ENCODE measurements at places on chromosomes 2 and 18.

DNA sequence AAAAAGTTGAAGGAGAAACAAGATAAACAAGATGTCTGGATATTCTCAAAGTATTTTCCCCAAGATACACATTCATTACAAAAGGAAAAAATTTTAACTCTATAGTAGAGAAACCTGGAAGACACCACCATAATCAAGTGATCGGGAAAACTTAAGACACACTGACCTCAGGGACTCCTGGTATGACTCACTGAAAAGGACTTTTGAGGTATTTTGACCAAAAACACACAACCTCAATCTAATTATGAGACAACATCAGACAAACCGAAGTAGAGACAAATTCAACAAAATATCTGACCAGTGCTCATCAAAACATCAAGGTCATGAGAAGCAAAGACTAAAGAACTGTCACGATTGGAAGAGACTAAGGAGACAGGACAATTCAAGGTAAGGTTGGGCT is 34.7 kb downstream of the LPIN2 start:
- DNase-seq: no peak

GRCh38 chr2:130135692-130136541 is 6.9 kb upstream of the POTEF start:
- DNase-seq: no peak

GRCh38 chr18:7568426-7568825 is 1.3 kb downstream of the PTPRM start:
- no peak for DNase-seq

DNA sequence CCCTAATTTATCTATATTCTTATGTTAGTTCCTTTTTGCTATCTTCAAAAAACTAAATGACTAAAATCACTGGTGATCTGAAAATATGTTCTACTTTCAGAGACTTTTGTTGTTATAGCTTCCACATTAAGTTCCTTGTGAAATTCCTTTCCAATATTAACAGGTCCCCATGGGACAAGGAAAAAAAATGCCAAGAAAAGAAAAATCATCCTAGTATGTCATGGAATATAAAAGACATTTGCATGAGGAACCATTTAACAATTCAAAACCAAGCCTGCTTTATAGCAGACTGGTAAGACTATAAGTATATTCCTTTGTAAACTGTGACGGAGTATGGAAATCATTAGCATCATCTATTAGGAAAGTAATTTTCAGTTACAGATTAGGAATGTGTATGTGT is 48.1 kb downstream of the COBLL1 start:
- no peak for DNase-seq

- no peak for DNase-seq
Observed at GRCh38 chr2:27177441-27178351, 28.9 kb downstream of the TCF23 start.

DNA sequence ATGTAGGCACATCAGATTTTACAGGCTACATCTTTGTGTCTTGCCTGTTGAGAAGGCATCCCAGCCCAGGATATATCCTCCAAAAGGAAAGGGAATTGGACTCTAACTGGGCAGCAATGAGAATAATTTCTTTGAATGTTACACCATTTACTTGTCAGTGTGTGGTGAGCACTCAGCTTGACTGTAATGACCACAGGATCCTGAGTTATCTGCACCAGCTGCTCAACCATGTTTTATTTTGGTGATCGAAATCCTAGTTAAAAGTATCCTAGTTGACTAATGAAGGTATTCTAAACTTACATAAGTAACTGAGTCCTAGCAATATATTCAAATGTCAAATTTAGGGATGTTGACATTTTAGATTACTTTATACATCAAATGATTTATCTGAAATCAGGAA is 123.0 kb downstream of the MYO3B start:
- no peak for DNase-seq

GRCh38 chr2:207845202-207845864 is 75.6 kb upstream of the FZD5 start:
- DNase-seq: no peak

DNA sequence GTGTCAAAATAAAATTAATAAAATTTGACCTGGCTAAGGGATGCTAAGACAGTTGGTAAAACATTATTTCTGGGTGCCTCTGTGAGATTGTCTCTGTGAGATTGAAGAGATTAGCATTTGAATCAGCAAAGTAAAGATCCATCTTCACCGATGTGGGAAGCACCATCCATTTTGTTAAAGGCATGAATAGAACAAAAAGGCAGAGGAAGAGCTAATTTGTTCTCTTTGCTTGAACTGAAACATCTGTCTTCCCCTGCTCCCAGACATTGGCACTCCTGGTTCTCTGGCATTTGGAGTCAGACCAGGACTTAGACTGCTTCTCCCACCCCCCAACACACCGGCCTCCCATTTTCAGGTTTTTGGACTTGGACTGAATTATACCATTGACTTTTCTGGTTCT is 603.8 kb upstream of the LINC00305 start:
- DNase-seq: no peak

DNA sequence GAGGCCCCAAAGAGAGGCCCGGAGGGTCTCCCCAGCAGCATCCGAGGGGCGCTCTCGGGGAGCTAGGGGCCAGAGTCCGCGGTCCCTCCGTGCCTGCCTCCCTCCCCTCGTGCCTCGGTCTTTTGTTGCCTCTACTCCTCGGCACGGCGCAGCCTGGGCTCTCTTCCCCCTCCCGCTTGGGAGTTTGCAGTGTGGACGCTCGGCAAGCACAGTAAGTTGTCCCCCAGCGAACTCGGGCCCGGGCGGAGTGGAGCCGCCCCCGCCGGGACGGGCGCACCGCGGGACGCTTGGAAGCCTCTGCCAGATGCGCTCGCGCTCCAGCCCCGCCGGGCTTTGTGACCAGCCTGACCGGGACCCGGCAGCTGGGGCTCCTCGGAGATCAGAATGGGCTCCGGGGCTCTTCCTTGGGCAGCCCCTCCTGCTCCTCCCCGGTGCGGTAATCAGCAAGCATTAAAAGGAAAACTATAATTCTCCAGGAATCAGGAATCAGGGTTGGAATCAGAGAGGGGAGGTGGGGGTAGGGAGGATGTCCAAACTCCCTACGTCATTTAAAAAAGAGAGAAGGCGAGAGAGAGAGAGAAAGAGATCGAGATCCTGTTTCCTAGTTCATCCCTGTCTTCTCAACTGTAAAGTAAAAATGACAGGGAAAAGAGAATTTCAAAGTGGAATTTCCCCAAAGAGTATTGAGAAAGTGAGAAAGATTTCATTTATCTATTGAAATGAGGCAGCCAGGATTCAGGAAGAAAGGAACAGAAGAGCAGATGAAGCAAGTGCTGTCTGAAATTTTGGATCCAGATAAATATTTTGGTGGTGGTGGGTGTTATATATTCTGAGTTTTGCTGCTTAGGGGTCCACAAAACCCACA is 786 bp upstream of the TMEM200C start:
- DNase-seq: no peak

DNA sequence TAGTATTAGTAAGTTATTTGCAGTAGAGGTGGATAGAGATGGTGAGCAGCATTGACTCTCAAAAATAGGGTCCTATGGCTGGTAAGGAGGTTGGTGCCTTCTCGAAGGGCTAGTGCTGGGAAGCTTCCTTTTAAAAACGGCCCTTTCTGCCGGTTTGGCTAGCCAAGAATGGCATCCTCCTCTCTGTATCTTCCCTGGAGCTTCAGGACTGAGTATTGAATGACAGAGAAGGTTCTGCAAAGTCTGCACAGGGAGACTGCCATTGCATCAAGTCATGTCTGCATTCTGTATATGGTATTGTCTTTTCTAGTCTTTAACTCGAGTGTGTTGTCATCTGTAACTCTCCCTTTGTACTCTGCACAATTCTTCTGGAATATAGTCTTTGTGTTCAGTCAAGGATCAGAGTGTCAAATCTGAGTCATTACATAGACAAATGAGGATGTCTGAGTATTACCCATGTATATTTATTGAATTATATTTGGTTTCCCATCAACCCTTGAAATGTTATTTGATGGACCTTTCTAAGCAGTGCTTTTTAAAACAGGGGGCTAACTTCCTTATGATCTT is 1.1 kb downstream of the LDLRAD4 start:
- no peak for DNase-seq
